Ammon's horn (tissue), 1 donor: ENCODE measurements at places on chromosomes 11 and 22.

DNA sequence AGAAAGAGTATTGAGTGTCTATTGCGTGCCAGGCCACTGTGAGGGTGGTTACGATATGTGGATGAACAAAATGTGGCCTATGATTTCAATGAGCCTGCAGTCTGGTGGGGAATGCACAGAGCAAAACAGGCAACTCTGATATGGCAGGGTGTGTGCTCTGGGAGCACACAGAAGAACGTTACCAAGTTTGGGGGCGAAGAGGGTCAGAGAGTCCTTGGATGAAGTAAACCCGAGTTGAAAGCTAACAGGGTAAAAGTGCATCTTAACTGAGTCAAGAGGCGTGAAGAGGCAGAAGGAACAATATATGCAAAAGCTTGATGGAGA, 258 bp downstream of the CFAP68 start:
- DNase-seq: no peak

GRCh38 chr11:66183494-66184048, 84.9 kb upstream of the RAB1B start:
- peak; percentile 16 for DNase-seq

- no peak for DNase-seq
Observed at GRCh38 chr11:45051621-45052020, 94.8 kb upstream of the PRDM11 start.

GRCh38 chr11:122933416-122933815, 48.2 kb downstream of the BSX start:
- DNase-seq: no peak

DNA sequence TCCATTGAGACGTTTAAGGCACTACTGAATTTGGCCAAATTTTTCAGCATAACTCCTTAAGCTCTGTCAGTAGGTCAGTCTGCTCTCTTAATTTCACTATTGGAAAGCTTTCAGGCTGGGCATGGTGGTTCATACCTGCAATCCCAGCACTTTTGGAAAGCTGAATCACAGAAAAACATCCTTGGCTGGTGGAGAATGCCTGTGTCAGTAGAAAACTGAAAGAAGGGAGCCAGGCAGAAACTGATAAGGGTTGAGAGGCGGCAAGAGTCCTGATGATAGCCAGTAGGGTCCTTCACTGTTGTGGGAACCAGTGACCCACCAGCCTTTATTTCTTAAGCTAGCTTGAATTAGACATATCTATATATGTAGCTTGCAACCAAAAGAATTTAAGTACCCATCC, 22.6 kb downstream of the NEU3 start:
- DNase-seq: no peak

- DNase-seq: no peak
Observed at GRCh38 chr22:45451972-45452371, 38.5 kb downstream of the RIBC2 start.

- no peak for DNase-seq
Observed at GRCh38 chr11:82871646-82872045, 28.6 kb downstream of the PRCP start.

DNA sequence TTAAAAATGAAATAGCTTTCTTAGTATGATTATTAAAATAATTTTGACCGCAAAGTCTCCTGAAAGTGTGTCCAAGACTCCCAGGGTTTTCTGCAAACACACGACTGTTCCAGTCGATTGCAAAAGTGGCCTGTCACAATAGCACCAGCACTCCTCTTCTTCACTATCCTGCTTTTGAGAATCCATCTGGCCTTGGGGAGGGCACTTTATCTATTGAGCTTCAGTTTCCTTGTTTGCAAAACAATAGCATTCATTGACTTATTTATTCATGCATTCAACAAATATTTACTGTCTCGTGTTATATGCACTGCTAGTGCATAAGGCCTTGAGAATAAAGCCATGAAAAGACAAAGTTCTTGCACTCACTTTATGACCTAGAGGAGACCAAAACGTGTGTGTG, 96.2 kb upstream of the NTM start:
- DNase-seq: peak; percentile 41

DNA sequence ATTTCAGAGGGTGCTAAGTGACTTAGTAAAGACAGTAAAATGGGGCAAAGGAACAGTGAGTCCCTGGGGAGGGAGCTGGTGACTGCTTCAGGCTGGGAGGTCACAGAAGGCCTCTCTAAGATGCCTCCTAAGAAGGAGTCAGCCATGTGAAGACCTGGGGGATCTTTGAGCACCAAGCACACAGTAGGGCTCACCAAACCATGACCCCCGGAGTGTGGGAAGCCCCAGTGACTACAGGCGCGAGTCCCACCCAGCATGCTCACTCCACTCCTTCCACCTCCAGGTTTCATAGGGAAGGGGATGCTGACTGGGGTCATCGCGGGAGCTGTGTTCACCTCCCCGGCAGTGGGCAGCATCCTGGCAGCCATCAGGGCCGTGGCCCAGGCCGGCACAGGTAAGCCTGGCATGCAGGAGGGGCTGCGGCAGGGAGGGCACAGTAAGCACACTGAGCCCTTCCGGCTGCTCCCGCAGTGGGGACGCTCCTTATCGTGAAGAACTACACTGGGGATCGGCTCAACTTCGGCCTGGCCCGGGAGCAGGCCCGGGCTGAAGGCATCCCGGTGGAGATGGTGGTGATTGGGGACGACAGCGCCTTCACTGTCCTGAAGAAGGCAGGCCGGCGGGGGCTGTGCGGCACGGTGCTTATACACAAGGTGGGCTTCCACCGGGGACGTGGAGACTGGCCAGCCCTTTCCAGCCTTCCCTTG, 5.9 kb downstream of the TKFC start:
- DNase-seq: no peak

DNA sequence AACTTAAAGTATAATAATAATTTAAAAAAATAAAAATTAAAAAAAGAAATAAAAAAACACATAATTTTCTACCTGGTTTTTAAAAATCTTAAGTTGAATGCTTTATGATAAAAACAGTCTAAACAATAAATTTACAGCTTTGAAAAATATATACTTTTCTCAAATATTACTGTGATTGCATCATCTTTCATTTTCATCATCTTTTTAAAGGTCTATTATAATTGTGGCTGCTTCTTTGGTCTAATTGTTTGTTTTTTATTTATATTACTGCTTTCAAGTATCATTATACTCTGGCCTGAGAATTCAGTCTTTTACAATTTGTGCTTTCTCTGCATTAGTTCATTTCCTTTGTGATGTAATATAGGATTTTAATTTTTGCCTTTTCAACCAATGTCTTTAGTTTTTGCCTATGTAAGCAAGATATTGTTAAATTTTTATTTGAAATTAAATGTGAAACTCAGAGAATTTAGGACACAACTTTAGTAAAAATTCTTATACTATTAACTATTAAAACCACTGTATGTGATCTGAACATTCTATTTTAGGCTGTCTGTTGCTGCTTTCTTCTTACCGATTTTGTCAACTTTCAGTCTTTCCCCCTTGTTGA, 7.3 kb downstream of the CYP2R1 start:
- DNase-seq: no peak

GRCh38 chr22:17920145-17920605, 104.2 kb downstream of the MICAL3 start:
- no peak for DNase-seq

- peak; percentile 68 for DNase-seq
Observed at GRCh38 chr11:64207256-64208085, 950 bp downstream of the FERMT3 start.

DNA sequence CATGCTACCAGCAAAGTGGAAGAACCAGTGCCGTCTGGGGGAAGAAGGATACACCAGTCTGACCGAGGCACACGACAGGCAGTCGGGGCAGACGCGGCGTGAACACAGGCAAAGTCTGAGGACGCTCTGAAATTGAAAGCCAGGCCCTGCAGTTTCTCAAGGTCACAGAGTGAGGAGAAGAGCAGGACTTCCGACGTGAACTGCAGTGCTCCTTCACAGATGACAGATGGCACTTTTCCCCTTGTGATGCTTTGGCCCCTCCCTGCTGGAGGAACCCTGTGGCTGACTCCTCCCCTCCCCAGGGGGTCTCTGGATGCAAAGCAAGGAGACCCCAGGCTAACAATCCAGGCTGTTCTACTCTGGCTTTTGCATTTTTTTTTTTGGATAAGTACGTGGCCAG, 19.6 kb upstream of the JAM3 start:
- DNase-seq: no peak

GRCh38 chr22:20868025-20868962, 9.5 kb downstream of the SNAP29 start:
- DNase-seq: no peak

- DNase-seq: no peak
Observed at GRCh38 chr11:12540913-12541582, 133.2 kb upstream of the TEAD1 start.

GRCh38 chr22:32206774-32207758, 2.2 kb upstream of the RFPL2 start:
- DNase-seq: peak; percentile 33

- DNase-seq: no peak
Observed at GRCh38 chr22:48784701-48785503, 1042.8 kb downstream of the BRD1 start.
